MV-4-11 (cell line): ENCODE measurements at places on chromosomes 5 and 9.

DNA sequence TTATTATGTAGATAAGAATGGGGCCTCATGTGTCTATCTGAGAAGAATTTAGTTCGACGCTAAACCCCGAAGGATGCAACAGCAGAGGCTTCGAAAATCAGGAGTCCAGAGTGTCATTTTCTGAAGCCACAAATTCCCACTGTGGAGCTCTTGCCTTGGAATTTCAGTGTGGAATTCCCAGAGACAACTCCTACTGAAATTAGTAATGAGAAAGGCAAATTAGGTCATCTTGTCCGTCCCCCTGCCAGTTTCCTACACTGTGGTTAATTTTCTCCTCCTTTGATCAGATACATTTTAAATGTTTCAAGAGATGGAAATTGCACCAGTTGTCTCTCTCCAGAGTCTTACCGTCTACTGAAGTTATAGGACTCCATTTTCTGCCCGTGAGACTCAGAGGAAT is 633.6 kb downstream of the BNC2 start:
- no peak for DNase-seq

DNA sequence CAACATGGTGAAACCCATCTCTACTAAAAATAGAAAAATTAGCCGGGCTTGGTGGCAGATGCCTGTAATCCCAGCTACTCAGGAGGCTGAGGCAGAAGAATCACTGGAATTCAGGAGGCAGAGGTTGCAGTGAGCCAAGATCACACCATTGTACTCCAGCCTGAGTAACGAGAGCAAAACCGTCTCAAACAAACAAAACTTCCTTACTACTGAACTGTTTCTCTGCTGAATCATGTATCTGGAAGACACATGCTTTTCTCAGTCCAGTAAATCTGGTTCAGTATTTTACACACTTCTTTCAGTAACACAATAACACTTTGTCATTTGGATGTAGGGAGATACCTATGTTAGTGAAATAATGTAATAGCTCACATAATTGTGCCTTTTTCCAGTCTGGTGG is 7.9 kb downstream of the TRMT10B start:
- no peak for DNase-seq

DNA sequence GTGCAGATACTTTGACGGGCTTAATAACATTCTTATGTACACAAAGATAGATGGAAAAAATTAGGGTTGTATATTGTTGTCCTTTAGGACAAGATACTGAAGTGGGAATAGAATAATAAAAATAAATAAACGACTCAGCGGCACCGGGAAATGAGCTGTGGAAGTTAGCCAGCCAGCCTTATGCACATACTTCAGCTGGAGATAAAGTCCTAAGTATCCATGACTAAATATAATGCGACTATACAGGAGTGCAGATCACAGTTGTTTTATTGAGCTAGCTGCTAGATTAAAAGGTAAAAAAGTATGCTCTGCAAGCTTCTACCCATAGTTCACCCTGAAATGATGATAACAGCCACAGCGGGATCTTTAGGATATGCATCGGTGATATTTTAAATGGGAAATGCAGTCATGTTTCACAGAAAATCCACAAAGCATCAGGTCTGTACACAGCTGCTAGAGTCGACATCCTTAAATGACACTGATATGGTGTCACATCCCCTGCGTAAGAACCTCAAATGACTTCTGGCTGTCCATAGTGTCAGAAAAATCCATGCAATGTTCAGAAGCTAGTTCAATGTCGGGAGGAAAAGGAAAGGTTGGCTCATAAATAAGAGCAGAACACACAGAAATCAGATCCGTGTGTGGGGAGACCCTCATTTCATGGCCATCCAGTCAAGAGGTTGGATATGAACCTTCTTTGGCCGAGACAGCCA is 392.8 kb upstream of the DAP start:
- DNase-seq = no peak

DNA sequence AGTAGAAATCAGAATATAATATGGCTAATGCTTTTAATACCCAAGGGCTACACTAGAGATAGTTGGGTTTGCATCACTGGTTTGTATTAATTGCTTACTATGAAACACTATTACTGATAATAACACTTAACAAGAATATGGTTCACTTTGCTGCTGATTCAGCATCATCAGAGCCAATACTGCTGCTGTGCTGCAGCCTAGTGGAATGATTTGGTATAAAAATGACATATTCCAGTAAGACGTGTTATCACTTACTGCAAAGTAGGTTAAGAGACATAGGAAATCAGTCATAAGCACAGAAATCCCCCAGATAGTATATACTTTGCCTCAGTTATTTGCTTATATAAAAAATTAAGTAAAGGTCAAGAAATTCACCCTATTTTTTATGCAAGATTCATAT is 2.8 kb downstream of the CDH10 start:
- peak; percentile 31 for DNase-seq

GRCh38 chr5:139814191-139814601 is 18.6 kb downstream of the PSD2 start:
- DNase-seq = no peak

DNA sequence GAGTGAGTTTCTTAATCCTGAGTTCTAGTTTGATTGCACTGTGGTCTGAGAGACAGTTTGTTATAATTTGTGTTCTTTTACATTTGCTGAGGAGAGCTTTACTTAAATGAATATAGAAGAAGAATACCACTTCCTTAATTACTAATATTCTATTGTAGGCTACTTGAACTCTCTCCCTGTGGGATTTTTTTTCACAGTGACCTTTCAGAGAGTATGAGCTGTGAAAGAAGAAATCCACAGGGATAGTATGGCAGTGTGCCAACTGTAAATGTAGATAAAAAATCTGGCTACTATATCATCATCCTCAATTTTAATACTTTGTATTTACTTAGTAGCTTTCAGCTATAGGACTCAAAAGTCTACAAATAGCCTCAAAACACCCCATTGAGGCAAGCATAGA is 67.3 kb downstream of the COMMD10 start:
- DNase-seq = no peak

- no peak for DNase-seq
Observed at GRCh38 chr5:58156973-58157701, 302.7 kb downstream of the PLK2 start.

DNA sequence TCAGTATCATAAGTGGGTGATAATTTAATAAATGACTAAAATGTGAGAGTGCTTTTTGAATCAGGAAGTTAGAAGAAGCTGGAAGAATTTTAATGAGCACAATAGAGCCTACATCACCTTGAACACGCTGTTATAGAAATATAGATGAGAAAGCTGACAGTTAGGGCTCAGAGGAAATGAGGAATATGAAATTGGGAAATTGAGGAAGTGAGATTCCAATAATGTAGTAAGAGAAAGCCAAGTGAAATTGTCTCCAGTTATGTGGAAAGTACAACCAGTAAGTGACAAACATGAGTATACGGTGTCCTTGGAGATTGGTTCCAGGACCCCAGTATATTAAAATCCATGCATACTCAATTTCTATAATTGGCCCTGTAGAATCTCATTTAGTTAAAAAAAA is 235.9 kb upstream of the FAM174A start:
- peak; percentile 90 for DNase-seq

DNA sequence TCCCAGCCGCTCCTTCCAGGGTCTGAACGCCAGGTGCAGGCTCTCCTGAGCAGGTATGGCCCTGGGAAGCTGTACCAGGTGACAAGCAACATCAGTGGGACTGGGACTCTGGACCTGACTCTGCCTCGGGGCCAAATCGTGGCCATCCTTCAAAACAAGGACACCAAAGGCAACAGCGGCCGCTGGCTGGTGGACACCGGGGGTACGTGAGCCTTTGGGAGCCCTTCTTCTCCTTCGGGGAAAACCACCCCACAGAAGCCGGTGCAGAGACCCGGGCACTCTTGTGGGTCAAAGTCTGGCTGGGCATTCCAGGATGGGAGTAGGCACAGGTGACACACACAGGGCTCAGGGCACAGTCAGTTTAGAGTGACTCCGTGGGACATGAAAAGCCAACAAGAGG is 45.8 kb downstream of the ARHGEF37 start:
- DNase-seq = no peak

DNA sequence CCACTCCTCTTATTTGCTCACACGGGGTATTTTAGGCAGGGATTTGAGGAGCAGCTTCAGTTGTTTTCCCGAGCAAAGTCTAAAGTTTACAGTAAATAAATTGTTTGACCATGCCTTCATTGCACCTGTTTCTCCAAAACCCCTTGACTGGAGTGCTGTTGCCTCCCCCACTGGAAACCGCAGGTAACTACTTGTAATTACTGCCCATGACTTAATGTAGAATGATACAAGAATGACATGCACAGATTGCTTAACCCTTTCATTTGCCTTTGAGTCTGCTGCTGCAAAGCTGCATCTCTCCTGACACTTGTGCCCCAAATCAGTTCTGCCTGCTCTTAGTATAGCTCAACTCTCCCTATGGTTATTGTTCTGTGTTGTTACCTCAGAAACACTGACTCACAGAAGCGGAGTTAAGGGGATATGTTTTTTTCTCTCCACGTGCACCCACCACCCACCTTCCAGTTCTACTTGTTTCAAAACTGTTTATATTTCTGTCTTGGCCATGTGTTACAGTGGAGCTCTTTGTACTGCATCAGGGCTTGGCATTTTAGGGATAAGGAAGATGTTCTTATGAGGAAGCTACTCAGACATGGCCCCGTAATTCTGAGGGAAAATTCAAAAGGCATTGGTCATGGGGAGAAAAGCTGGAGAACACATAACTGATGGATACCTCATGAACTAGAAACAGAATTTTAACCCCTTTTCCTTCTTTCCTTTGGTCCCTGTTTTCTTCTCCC is 2.3 kb downstream of the ADRB2 start:
- no peak for DNase-seq

DNA sequence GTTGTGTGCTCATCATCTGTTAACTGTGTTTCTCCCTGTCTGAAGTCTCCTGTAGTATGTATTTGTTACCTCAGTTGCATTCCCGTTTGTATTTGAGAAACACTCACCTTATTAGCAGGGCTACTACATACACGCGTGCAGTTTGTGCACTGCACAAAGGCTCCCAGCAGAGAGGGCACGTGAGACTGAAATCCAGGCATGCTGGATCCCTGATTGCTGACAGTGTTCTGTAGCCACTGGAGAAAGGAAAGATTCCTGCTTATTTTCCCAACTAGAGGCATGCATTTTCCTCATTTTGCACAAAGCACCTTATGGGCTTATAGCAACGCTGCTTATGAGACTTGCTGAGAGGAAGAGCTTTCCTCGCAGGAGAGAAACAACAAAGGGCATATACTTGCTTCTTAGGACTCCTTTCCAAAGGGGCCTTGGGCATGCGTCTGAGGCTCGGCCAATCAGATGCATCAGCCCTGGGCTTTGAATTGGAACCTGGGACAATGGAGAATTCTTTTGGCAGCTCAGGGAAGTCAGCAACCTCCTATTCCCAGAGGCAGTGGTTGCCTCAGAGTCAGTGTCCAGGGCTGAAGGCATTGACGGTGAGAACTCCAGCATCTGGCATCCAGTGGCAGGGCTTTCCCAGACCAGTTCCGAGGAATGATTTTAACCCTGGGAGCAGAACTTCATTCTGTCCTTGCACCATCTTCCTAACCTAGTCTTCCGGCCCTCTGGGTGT is 9.9 kb upstream of the MEGF10 start:
- DNase-seq = no peak

GRCh38 chr9:90642570-90643539 is at the start of gene DIRAS2:
TSS of gene DIRAS2 (minus strand) at chr9:90642824. CDS start at chr9:90613827, 28,997 bp downstream.
- DNase-seq = no peak
